ENCODE measurements at places on chromosomes 13 and 19.

DNA sequence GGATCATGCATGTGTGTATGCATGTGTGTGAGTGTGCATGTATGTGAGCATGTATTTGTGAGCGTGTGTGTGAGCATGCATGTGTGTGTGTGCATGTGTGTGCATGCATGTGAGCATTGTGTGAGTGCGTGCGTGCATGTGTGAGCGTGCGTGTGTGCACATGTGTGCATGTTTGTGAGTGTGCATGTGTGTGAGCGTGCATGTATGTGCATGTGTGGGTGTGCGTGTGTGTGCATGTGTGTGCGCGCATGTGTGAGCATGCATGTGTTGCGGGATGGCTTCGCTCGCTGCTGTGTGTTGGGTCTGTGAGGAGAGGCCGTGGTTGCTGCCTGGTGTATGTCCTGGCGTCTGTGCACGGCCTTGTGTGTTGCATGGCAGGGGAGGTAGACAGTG is 32.4 kb downstream of the PAK4 start:
- no peak for DNase-seq

- no peak for DNase-seq
These were observed 650 bp upstream of the FUT5 start for GRCh38 chr19:5870986-5871394.

- DNase-seq = no peak
These were observed 118.0 kb upstream of the ZNF536 start for GRCh38 chr19:30254158-30254557.

- DNase-seq = no peak
These were observed 93.9 kb upstream of the SPATA13 start for GRCh38 chr13:24066405-24067295.

DNA sequence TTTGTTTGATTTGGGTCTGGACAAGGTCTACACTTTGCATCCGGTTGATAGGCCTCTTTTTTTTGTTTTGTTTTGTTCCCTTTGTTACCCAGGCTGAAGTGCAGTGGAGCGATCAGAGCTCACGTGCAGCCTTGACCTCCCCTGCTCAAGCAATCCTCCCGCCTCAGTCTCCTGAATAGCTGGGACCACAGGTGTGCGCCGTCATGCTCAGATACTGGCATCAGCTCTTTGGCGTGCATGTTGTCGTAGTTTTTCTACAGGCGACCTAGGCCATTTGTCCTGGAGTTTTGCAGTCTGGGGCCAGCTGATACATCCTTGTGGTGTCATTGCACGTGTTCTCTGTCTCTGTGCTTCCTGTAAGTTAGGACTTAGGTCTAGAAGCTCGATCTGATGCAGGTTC is 16.3 kb downstream of the PAK4 start:
- DNase-seq = no peak

- DNase-seq = no peak
These were observed 18.5 kb upstream of the USE1 start for GRCh38 chr19:17196610-17197009.

DNA sequence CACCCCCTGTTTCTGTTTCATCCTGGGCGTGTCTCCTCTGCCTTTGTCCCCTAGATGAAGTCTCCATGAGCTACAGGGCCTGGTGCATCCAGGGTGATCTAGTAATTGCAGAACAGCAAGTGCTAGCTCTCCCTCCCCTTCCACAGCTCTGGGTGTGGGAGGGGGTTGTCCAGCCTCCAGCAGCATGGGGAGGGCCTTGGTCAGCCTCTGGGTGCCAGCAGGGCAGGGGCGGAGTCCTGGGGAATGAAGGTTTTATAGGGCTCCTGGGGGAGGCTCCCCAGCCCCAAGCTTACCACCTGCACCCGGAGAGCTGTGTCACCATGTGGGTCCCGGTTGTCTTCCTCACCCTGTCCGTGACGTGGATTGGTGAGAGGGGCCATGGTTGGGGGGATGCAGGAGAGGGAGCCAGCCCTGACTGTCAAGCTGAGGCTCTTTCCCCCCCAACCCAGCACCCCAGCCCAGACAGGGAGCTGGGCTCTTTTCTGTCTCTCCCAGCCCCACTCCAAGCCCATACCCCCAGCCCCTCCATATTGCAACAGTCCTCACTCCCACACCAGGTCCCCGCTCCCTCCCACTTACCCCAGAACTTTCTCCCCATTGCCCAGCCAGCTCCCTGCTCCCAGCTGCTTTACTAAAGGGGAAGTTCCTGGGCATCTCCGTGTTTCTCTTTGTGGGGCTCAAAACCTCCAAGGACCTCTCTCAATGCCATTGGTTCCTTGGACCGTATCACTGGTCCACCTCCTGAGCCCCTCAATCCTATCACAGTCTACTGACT is at the start of gene KLK3:
Gene KLK3, plus strand, starts transcription at position 280 of the 775 bp plus-strand sequence. Its CDS starts 41 bp downstream, at position 321.
- DNase-seq = no peak

DNA sequence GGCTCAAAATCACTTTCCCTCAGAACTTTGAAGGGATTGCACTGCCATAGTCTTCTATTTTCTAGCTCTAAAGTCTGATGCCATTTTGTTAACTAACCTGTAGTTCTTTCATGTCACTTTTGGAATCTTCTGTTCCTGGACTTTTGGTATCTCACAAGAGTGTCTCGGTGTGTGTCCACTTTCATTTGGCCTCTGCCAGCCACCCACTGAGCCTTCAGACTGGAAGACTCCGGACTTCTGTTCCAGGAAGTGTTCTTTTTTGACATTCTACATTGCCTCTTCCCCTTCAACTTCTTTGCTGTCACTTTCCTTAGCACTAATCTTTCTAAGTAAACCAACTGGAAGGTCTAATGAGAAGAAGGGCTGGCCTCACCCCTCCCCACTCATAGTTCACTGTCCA is 25.0 kb upstream of the LAMP1 start:
- DNase-seq = no peak

DNA sequence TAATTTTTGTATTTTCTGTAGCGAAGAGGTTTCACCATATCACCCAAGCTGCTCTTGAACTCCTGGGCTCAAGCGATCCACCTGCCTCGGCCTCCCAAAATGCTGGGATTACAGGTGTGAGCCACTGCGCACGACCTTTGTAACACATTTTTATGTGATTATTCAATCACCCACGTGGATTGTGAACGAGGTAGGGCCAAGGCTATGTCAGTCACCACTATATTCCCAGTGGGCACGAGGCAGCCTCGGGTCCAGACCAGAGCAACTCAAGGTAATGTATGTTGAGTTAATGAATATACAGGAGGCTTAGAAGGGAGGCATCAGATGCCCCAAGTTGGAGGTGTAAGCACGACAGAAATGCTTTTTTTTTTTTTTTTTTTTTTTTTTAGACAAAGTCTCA is 8.9 kb downstream of the PTGIR start:
- DNase-seq = no peak

- DNase-seq = no peak
These were observed 22.8 kb downstream of the HAUS8 start for GRCh38 chr19:17052439-17052838.
